ENCODE measurements at places on chromosomes 11 and 22.

GRCh38 chr22:38018938-38019827 lies 34.8 kb upstream of the SOX10 start:
- no peak for DNase-seq

- DNase-seq, result no peak
These were observed 47.5 kb upstream of the AQP11 start for GRCh38 chr11:77542296-77542695.

GRCh38 chr11:6637871-6638270 lies 17.7 kb downstream of the DCHS1 start:
- no peak for DNase-seq

- DNase-seq, result no peak
These were observed 53.1 kb downstream of the APOL3 start for GRCh38 chr22:36107436-36107835.

GRCh38 chr22:35961480-35962295 lies 66.9 kb downstream of the RBFOX2 start:
- no peak for DNase-seq

DNA sequence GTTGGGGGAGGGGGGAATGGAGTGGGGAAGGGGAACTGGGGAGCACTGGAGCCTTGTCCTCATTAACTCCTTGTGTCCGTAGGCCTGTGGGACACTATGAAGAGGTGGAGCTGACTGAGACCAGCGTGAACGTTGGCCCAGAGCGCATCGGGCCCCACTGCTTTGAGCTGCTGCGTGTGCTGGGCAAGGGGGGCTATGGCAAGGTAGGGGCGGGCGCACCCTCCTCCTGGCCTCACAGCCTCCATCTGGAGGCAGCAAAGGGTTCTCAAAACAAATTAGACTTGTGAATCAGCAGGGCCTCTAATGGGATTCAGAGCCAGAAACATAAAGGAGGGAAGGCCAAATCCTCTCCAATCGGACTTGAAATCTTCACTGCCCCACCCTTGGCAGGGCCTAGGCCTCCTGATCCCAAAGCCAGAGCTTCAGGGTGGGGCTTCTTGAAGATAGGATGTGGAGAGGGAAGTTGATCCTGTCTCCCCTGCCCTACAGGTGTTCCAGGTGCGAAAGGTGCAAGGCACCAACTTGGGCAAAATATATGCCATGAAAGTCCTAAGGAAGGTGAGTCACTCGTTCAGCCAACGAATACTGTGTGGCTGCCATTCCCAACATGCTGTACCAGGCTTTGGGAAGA lies 859 bp downstream of the RPS6KB2 start:
- no peak for DNase-seq

DNA sequence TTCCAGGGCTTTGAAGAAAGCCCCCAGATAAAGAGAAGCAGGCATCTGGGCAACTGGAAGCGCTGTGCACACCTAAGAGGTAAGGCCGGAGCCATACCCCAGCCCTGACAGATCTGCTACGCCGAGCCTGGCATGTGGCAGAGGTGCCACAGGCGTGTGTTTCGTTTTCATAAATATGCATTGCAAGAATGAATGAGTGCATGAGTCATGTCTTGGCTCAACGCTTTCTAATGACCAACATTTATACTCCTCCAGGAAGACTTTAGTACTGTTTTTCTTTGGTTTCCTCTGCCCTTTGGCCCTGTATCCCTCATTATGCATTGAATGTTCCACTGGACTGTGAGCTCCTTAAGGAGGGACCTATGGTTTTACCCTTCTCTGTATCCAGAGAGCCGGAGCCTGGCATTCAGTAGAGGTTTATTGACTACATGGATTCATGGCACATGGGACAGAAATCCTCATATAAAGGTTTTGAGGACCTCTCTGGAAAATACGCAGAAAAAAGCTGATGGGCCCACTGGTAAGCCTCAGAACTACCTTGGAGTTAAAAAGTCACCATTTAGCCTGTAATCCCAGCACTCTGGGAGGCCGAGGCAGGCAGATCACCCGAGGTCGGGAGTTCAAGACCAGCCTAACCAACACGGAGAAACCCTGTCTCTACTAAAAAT lies 38.9 kb upstream of the CSNK2A3 start:
- DNase-seq, result no peak

DNA sequence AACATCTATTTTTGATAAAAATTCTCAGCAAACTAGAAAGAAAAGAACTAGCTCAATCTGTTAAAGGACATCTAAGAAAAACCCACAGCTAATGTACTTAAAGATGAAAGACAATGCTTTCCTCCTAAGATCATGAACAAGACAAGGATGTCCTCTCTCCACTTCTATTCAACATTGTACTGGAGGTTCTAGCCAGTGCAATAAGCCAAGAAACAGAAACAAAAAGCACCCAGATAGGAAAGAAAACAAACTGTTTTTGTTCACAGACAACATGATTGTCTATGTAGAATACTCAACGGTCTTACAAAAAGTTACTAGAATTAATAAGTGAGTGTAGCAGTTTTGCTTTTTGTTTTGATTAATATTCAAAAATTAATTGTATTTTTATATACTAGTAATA lies 7.8 kb downstream of the CD3D start:
- DNase-seq, result no peak

DNA sequence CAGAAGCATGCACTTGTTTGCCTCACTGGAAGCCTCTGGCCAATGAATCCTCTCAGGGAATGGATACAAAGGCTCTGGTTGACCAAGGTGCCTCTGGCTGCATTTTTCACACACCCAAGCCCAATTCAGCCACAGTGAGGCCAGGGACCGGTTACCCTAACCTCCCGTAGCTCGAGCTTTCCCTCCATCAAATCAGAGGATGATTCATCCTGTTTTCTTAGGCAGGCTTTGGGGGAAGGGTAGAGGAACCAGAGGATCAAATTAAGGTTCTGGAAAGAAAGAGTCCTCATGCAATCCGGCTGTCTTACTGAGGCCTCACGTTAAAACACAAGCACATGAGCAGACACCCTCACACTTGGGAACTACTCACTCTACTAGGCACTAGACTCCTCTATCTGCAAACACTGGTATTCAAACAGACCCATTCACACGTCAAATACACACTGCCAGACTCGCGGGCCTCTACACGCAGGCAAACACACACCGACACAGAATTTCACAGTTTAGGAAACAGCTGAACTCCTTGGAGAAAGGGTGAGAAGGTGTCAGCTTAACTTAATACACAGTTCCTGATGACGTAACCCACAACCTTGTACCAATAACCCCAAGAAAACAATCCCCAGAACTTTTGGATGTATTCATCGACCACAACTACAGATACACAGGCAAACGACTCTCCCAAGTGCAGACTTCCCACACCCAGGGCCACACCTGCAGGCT lies 12.4 kb downstream of the NRXN2 start:
- DNase-seq, result no peak

GRCh38 chr11:130388607-130389205 lies 39.7 kb downstream of the ADAMTS8 start:
- peak; percentile 18 for DNase-seq

All from CD4-positive, alpha-beta T cell treated with Interleukin-4 for 1 hour (primary cell).